Cerebellar cortex (tissue), 1 donor: ENCODE measurements at places on chromosomes 1 and 21.

- no peak for DNase-seq
Measured at GRCh38 chr21:25179116-25179515, 428.2 kb downstream of the MRPL39 start.

GRCh38 chr1:184792450-184792969, 37.9 kb upstream of the EDEM3 start:
- peak; percentile 67 for DNase-seq

DNA sequence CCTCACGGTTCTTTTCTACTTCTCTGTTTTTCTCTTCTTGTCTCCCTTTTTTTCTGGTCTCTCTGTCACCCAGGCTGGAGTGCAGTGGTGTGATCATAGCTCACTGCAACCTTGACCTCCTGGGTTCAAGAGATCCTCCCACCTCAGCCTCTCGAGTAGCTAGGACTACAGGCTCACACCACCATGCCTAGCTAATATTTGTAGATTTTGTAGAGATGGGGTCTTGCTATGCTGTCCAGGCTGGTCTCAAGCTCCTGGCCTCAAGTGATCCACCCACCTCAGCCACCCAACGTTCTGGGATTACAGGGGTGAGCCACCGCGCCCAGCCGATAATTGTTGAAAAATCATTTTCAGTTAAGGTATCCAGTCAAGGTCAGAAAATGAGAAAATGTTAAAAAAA, 25.9 kb upstream of the LGALS8 start:
- no peak for DNase-seq

DNA sequence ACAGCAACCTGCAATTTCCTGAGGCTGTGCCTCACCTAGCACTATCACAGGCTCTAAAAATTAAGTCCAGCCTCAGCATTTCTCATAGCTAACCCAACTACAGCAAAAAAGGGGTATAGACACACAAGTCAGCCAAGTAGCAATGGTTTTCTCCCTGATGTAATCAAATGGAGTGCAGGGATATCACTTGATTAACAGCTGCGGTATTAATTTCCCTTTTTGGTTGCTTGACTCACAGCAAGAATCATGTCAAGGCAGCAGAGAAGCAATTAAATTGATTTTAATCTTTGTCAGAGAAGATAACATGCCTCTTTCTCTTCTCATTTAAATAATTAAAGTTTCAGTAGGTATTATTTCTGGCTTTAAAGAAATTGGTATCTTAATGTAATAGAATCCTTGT, 278.9 kb downstream of the RWDD3 start:
- DNase-seq: no peak

DNA sequence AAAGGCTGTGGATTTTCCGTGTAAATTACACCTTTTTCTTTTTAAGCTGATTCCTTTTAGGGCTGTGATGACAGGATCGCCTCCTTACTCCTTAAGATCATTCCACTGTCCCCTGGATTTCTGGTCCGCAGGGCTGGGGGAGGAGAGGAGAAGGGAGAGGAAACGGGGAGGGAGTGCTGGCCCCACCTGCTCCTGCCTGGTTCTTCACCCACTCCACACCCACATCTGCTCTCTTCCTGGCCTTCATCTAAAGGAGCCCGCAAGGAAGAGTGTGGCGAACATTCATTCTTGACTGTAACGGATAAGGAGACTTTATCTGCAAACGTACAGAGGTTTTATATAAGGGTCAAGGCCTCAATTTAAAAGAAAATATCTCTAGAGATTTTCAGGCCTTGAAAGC, 242.0 kb downstream of the RHOU start:
- DNase-seq: no peak

DNA sequence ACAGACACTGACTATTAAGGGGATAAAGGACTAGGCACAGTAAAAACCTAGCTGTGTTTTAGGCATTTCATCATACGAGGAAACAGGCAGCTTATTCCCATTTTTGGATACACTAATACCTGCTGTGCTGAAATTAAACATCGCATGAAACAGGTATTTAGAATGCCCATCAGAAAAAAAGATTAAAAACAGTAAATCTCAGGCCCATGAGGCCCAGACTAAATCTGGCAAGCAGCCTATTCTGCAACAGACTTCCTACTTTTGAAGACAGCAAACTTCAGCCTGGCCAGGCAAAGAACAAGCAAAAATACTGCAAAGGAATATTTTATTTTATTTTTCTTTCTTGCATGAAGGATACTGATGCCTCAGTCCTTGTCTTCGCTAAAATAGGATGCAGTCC, 240.2 kb downstream of the LMO4 start:
- DNase-seq: no peak

DNA sequence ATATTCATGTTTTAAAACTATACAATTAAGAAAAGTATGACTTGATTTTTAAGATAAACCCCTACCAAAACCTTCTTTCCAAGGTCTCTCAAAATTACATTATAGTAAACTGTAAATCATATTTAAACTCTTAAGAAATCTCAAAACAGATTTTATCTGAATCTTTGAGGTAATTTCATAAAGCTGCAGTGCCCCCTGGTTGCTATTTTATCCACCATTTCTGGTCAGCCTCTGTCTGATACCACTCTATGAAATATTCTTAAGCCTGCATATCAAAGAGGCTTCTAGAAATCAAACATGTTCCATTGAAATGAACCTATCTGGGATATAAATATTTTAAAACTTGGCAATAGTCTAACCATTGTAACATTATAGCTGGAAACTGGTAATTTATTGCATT, 317.3 kb downstream of the COL11A1 start:
- DNase-seq: no peak

DNA sequence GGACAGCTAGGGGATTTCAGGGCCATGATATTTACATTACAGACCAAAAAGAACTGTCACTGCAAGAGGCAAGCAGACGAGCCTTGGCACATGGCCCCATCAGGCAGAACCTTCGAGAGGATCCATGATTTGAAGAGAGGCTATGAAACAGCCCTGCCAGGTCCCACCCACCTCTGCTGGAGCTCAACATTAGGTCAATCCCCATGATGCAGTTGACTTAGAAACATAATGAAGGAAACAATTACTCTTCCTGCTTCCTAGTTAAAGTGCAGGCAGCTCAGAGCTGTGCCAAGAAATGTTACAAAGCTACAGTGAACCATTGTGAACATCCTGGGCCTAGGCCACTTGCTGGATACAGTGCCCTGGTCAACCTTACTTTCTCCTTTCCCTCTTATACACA, 41.7 kb upstream of the PTCH2 start:
- no peak for DNase-seq

DNA sequence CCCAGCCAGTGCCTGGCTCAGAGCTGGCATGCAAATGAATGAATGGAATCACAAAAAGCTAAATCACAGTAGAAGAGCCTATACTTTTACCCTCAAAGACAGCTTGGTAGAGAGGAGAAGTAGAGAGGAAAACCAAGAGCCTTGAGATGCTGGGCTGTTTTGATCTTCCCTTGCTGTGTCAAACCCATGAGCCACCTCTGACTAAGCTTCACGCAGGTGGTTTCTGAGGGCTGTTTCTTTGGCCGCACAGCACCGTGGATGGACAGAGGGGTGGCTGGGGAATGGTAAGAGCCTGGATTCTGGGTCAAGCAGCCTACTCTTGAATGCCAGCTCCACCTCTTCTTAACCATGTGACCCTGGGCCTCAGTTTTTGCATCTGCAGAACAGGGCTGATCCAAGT, 18.6 kb downstream of the ABCG1 start:
- DNase-seq: no peak

DNA sequence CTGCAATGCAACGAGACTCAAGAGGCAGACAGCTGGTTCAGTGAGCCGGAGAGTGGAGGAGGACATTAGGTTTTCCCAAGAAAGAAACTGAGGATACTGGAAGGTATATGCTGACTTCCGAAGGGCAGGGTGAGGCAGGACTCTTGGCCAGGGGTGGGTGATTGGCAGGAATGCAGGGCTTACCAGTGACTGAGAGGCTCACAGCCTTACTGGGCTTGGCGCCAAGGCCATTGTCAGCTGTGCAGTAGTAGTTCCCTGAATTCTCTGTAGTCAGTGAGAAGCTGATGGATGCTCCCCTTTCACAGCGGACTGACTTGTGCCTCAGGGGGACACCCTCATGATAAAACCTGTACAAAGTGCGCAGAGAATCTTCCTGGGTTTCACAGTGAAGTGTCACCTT, 9.6 kb downstream of the FCRL5 start:
- DNase-seq: no peak

GRCh38 chr1:35876988-35877387, 6.0 kb upstream of the AGO1 start:
- DNase-seq: no peak

- no peak for DNase-seq
Measured at GRCh38 chr1:54679706-54680105, 36.0 kb upstream of the TTC4 start.

DNA sequence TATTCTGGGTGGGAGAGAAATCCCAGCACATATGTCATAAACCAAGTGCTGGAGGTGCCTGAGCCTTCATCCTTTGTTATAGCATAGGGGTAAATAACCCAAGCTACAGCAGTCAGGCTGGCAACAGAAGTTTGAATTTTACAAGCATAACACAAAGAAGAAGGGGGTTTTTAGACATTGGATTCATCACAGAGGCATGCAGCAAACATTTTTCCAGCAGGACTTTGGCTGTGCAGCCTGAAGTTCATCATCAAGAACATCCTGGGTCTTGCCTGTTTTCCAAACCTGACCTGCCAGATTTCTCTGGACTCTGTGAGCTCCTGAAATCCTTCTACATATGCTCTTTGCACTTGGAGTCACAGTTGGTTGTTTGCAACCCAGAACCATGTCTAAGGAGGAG, 16.2 kb downstream of the PTGER3 start:
- no peak for DNase-seq
